CD4-positive, alpha-beta T cell treated with Interleukin-12 subunit alpha and Interleukin-12 subunit beta, for 1 hour (primary cell): ENCODE measurements at places on chromosomes 2 and 18.
A peak's percentile ranks its signal among the peaks of the same experiment; 100 is the strongest.

DNA sequence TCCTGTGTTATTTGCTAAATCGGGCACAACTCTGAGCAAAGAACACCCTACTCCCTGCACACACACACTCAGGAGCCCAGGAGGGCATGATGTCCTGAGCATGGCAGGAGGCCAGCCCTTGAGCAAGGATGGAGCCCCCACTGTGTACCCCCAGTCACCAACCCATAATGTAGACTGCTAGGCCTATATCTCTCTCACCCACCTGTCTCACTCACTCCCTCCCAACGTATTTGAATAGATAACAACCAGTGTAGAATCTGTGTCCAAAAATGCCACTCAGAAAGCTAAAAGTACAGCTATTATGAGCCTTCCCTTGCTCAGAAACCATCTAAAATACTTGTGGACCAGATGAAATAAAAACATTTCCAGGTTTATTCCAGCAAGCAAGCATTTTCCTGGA lies 29.3 kb downstream of the MERTK start:
- no peak for DNase-seq

DNA sequence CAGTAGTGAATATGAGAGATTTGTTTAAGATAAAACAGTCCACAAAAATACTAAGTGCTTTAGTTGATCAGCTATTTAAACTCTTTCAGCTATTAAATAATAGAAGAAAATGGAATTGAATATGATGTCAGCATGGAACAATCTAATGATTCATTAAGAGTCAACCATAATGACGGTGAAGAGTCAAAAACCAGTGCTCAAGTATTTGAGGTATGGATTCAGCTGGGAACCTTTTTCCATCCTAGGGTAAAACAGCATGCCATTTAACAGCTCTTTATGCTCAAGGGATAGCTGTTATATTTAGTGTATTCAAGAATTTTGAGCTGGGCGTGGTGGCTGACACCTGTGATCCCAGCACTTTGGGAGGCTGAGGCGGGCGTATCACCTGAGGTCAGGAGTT lies 29.7 kb downstream of the CARF start:
- no peak for DNase-seq

DNA sequence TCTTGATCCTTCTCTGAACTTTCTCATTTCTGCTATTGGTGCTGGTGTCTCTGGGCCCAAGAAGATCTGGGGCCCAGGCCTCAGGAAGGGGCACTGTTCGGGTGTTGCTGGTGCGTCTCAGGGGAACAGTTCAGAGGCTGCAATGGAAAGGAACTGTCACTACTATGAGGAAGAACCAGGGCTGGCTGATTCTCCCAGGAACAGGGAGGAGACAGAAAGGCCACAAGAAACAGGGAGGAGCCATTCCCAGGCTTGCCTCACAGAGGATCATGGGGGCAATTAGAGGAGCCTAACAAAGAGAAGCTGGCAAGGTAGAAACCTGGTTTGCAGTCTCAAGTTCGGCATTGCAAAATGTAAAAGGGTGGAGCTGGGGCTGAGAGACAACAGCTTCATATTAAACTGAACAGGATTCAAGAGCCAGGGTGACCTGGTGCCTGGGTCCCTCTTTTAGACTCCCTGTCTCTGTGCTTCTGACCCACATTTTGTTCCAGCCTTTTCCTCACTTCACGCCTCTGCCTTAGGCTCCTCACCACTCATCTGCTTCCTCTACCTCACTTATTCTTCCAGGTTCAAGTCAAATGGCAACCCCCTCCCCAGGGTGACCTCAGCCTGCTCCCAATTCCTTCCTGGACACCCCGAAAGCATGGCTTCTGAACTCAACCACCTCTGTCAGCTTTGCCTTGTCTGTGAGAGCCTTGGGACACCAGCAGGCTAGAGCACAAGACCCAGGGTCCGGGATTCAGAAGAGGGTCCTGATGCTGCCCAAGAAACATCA lies 58.4 kb downstream of the GYPC start:
- DNase-seq = no peak

- no peak for DNase-seq
Measured at GRCh38 chr2:157269922-157270321, 12.4 kb downstream of the GALNT5 start.

DNA sequence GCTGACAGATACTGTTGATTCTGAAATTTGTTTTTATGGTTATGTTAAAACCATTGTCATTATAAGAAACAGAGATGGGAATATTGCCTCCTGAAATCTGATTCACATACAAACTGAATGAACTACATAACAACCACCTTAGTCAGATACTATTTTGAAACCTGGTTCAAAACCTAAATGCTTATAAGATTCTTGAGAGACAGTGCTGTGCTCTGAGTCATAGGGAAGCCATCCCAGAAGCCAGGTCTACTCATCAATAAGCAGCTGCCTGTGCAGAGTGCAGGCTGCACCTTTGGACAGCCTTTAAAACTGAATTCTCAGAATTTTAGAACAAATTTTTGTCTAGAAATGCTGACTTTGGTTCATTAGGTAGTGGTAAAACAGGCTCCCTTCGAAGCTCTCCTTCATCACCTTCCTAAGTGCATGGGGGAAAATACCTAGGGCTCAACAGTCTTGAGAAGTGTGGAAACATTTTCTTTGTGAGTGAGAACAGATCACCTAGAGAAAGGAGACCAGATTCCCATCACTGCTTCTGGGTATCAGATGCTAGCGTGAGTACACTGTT lies at the start of gene SERPINB7:
Gene SERPINB7 (plus strand): TSS at position 253 of the 565 bp plus-strand sequence. CDS start 6,955 bp downstream, outside the sequence.
- DNase-seq = no peak

- DNase-seq = no peak
Measured at GRCh38 chr2:148917431-148917830, 42.4 kb downstream of the KIF5C start.

GRCh38 chr18:36095936-36096519 lies 28.7 kb upstream of the RPRD1A start:
- DNase-seq = peak; percentile 54

DNA sequence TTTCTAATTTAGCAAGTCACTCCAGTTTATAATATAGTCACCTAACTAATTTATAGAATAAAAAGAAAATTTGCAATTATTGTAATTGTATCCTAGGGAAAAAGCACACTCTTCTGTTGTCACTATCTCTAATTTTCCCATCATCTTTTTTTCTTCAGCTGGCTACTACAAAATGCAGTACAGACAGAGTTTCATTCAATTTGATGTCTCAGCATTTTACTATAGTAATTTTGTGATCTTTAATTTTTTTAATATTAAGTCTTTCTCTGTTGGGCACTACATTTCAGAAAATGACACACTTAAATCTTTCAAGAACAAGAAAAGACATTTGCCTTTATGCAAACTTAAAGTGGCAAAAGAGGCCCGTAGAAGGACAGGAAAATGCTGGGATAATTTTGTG lies 118.0 kb downstream of the LRRTM4 start:
- no peak for DNase-seq

DNA sequence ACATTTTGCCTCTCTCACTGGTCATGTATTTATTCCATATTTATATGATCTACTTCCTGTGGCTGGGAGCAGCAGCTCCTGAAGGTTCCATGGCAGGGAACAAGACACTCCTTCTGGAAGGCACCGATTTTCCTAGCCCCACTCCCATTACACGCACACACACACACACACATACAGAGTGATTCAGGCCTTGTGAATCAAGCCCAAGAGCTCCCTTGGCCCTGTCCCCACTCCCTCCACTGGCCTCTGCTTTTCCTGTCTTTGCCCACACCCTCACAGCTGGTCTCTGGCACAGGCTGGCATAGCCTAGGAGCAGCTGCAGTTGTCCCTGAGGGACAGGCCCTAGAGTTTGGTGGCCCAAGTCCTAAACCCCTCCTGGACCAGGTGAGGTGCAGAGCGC lies 201.7 kb downstream of the NAPG start:
- no peak for DNase-seq

DNA sequence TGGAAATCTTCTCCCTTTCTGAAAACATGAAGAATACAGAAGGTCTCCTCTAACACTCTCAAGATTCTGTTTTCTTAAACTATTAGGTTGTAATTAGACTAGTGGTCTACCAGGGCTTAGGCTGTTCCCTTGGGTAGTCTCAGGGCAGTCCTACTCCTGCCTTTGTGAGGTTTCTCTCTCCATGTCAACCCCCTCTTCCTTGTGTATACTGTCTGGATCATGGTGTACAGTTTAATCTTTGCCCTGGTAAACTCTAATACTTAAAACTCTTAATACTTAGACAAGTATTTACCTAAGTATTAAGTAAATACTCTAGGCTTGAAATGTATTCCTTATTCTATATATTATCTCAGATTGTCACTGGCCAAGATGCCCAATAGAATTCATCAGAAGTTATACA lies 480.3 kb upstream of the TNP1 start:
- DNase-seq = no peak

- DNase-seq = no peak
Measured at GRCh38 chr2:99651930-99652670, 162.3 kb upstream of the REV1 start.

- no peak for DNase-seq
Measured at GRCh38 chr2:206958261-206958660, 18.9 kb downstream of the CPO start.

DNA sequence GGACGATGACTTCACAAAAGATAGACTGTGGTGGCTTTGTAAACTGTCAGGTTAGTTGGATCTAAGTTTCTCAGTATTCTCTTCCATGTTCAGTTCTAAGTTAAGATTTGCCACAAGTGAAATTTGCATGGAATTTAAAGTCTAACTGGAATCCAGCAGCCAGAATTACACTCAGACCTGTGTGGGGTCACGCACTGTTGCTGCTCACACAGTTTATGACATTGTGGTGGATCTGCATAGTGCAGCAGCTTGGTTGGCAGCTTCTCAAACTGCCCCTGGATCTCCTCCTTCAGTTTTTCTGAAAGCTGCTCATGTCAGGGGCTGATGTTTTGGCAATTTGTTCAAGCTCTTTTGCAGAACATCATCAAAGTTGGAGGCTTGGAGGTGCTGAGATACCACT lies 228.1 kb upstream of the KCNJ3 start:
- no peak for DNase-seq

- no peak for DNase-seq
Measured at GRCh38 chr18:62347089-62347506, 22.0 kb downstream of the TNFRSF11A start.

GRCh38 chr2:81974216-81974615 lies 1669.7 kb upstream of the LRRTM1 start:
- no peak for DNase-seq

- no peak for DNase-seq
Measured at GRCh38 chr2:233532971-233533370, 33.6 kb downstream of the USP40 start.

- peak; percentile 35 for DNase-seq
Measured at GRCh38 chr2:27715318-27716210, 51.9 kb downstream of the SLC4A1AP start.

DNA sequence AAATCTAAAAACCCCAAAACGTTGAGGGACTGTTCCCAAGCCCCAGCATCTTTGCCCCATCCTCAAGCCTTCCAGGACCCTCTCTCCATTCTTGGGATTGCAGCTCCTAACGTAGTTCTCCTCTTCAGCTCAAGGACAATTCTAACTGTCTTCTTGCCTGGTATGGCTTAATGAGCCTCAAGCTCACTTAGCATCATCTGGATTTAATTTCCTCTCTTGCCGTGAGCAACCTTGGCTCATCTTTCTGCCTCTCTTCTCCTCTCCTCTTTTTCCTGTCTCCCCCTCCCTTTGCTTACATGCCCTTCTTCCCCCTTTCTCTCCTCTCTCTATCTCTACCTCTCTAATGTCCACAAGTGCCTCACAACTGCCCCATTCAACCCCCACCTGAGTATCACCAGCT lies 44.2 kb downstream of the TACR1 start:
- DNase-seq = no peak

- DNase-seq = no peak
Measured at GRCh38 chr18:41513438-41513837, 441.6 kb upstream of the PIK3C3 start.

DNA sequence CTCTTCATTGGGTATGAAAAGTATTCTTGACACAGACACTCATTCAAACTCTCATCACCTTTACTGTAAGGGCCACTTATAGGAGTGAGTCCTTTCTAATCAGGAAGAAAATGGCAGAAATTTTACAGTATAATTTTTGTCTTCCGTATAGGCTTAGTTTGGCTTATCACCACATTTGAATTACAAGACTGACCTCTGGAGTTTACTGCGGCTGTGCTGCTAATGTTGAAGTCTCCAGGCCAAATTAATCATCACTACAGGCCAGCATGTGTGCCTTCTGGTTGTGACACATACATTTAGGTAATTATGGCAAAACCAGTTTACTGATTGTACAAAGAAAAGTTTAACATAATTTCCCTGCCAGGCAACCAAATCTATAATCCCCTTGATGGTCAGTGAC lies 753.6 kb upstream of the GCFC2 start:
- no peak for DNase-seq

DNA sequence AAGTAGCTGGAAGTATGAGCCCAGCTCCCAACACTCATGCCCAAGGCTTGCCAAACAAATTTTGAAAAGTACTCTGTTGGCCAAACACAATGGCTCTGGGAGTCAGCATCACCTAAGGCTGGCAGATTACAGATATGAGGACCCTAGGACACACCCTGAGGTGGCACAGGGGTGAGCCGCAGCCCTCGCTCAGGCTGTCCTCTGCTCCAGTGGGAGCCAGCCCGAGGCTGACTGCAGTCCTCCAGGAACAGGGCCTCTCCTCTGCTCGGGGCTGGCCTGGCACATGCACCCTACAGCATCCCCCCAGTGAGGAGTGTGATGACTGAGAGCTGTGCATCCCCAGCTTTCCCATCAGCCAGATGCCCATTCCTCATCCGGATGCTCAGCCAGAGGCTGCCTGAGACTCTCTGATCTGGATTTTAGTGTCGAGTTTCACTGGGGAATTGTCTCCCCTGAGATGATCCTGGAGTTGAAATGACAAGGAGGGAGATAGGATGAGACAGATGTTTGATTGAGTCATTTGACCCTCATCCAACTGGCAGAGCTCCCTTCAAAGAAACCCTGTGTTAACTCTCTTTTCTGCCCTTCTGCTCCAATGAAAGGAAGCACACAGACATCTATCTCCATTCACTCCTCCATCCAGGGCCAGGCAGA lies 269.3 kb upstream of the NCKAP5 start:
- DNase-seq = no peak

- no peak for DNase-seq
Measured at GRCh38 chr2:198347349-198347748, 543.0 kb downstream of the PLCL1 start.

GRCh38 chr2:10900216-10901109 lies 11.3 kb upstream of the KCNF1 start:
- DNase-seq = no peak

- DNase-seq = no peak
Measured at GRCh38 chr2:240170354-240170735, 29.9 kb upstream of the OTOS start.

- no peak for DNase-seq
Measured at GRCh38 chr2:66084948-66085590, 349.9 kb upstream of the MEIS1 start.

GRCh38 chr2:218582076-218582475 lies 13.4 kb downstream of the CNOT9 start:
- DNase-seq = no peak
